HCT116 (cell line): ENCODE measurements at places on chromosomes 11 and 22. TPM values are rescaled to one million over a fixed set of nuclear protein-coding genes. Genes with fewer than 3 reads are reported as not detected.

Gene KCNK4
- total RNA-seq, result not detected

Gene PARVG
- 0.57 TPM for total RNA-seq

Gene CABP4
- not detected for total RNA-seq

Gene ACCSL
- total RNA-seq, result not detected

Gene SDHD
- 129 TPM for total RNA-seq
